ENCODE measurements at places on chromosomes 3 and 15. TPM values are rescaled to one million over a fixed set of nuclear protein-coding genes. Genes with fewer than 3 reads are reported as not detected.

DNA sequence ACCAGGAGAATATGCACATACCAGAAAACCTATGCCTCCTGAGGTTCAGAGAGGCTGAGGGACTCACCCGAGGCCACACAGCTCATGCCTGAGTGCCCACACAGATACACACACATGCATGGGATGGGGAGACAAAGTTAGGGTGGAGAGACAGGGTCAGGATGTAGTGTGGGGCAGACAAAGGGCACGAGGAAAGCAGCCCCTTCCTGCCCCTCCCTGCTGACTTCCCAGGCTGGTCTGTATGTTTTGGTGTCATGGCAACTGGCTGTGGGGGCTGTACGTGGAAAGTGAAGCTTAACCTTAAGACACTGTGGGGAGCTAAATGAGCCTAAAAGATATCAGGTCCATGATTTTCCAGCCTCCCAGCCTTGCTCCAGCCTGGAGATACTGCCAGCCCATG lies 57.8 kb downstream of the EPHB3 start:
- peaks cover 4% of the 10 kb centered on the region for H3K4me1 ChIP-seq
- no peak overlapping the region for H3K27ac ChIP-seq
- H3K36me3 ChIP-seq, result no peaks in the 10 kb centered on the region
- no peaks in the 10 kb centered on the region for H3K27me3 ChIP-seq

GRCh38 chr3:114642951-114643741 lies 349.3 kb downstream of the TIGIT start:
- H3K27me3 ChIP-seq, result no peaks in the 10 kb centered on the region
- no peak overlapping the region for H3K27ac ChIP-seq
- DNase-seq, result no peak
- no peaks in the 10 kb centered on the region for H3K36me3 ChIP-seq
- peaks cover 11% of the 10 kb centered on the region for H3K4me1 ChIP-seq
- H3K4me3 ChIP-seq, result no peak overlapping the region

GRCh38 chr3:159057621-159058020 lies 255.8 kb downstream of the MFSD1 start:
- no peak overlapping the region for H3K27ac ChIP-seq
- no peaks in the 10 kb centered on the region for H3K36me3 ChIP-seq
- H3K27me3 ChIP-seq, result no peaks in the 10 kb centered on the region
- no peak overlapping the region for H3K4me3 ChIP-seq
- no peaks in the 10 kb centered on the region for H3K4me1 ChIP-seq

GRCh38 chr3:50876947-50877346 lies 202.2 kb downstream of the DOCK3 start:
- no peak overlapping the region for H3K27ac ChIP-seq
- no peak overlapping the region for H3K4me3 ChIP-seq
- no peaks in the 10 kb centered on the region for H3K27me3 ChIP-seq
- no peak for DNase-seq
- H3K36me3 ChIP-seq, result no peaks in the 10 kb centered on the region

- DNase-seq, result no peak
- H3K36me3 ChIP-seq, result no peaks in the 10 kb centered on the region
- H3K4me1 ChIP-seq, result no peaks in the 10 kb centered on the region
- no peak overlapping the region for H3K4me3 ChIP-seq
Measured at GRCh38 chr3:81390796-81391195, 370.6 kb downstream of the GBE1 start.

- no peaks in the 10 kb centered on the region for H3K4me1 ChIP-seq
- H3K4me3 ChIP-seq, result no peak overlapping the region
- no peak overlapping the region for H3K27ac ChIP-seq
- no peaks in the 10 kb centered on the region for H3K27me3 ChIP-seq
Measured at GRCh38 chr3:68648494-68648893, 283.9 kb downstream of the TAFA4 start.

- no peaks in the 10 kb centered on the region for H3K27me3 ChIP-seq
- H3K27ac ChIP-seq, result no peak overlapping the region
- no peaks in the 10 kb centered on the region for H3K4me1 ChIP-seq
- H3K36me3 ChIP-seq, result no peaks in the 10 kb centered on the region
Measured at GRCh38 chr3:185734725-185735096, 90.1 kb downstream of the IGF2BP2 start.

DNA sequence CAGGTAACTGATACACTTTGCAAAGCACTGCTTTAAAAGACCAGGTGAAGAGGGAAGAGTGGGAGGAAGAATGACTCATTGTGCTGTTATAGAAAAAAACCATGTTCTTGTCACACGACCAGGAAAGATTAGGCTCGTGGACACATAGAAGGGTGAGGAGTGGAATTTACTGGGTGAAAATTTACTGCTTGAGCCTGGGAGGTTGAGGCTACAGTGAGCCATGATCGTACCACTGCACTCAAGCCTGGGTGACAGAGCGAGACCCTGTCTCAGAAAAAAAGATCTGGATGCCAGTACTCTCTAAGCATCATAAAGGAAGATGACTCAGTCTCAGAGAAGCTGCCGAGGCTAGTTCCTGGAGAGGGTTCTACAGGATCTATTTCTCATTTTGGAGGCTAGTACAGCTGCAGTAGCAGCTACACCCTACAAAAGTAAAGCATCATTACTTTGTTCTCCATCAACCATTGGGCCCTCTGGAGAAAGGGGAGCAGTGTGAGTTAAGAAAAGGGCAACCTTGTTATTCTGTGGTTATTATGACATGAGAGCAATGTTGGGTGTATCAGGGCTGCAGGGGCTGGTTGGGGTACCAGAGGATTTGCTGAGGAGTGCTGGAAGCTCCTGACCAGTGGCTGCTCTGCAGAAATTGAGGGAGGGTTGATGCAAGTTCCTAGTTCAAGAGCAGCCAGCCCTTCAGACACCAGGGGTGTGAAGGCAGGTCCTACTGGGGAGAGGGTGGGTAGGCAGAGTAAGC lies 75.4 kb downstream of the CMTM8 start:
- H3K27ac ChIP-seq, result no peak overlapping the region
- H3K4me3 ChIP-seq, result no peak overlapping the region
- H3K4me1 ChIP-seq, result peaks cover 5% of the 10 kb centered on the region
- no peaks in the 10 kb centered on the region for H3K36me3 ChIP-seq

- H3K4me3 ChIP-seq, result no peak overlapping the region
- H3K27me3 ChIP-seq, result no peaks in the 10 kb centered on the region
- H3K36me3 ChIP-seq, result no peaks in the 10 kb centered on the region
- no peaks in the 10 kb centered on the region for H3K4me1 ChIP-seq
- H3K27ac ChIP-seq, result no peak overlapping the region
Measured at GRCh38 chr3:129463716-129464115, 23.7 kb downstream of the IFT122 start.

- no peak overlapping the region for H3K4me3 ChIP-seq
- H3K27ac ChIP-seq, result peak overlapping the region; percentile 92
- no peaks in the 10 kb centered on the region for H3K36me3 ChIP-seq
- peak; percentile 68 for DNase-seq
- no peaks in the 10 kb centered on the region for H3K27me3 ChIP-seq
- H3K4me1 ChIP-seq, result peaks cover 42% of the 10 kb centered on the region
Measured at GRCh38 chr15:92801774-92802464, 98.2 kb upstream of the CHD2 start.

DNA sequence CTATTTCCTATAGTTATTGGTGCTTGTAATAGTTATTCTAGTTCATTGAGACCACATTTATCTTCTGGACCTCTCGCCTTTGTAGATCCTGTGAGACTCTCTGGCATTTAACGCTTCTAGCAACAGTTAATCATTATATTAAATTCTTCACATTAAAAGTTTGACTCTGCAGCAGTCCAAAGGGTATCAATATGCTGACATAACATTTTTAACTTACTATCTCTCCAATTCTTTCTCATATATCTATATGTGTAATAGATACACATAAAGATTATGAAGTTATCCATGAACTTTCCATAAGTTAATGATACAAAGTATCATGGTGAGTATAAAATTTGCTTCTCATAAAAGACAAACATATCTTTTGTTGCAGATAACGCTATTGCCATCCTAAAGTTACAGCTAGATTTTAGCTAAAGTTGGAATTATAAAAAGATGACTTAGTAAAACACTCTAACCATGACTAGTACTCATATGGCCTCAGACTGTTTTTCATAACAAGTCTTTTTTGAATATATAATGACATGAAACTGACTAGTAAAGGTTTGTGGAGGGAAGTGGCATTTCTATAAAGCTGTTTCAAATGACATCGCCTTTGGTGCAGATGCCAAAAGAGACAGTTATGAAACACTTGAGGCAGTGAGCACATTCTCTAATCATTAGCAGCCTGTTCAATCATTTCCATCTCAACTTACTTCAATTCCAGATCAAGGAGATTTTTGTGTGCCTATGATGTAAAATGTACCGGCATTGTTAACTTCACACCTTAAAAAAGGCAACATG lies 379.3 kb upstream of the CBLB start:
- H3K27ac ChIP-seq, result no peak overlapping the region
- no peaks in the 10 kb centered on the region for H3K36me3 ChIP-seq
- no peak overlapping the region for H3K4me3 ChIP-seq
- no peaks in the 10 kb centered on the region for H3K27me3 ChIP-seq
- no peaks in the 10 kb centered on the region for H3K4me1 ChIP-seq
- no peak for DNase-seq

Gene SLC28A1
- total RNA-seq, result 0.49 TPM

Gene CCR4
- total RNA-seq, result not detected

Gene INKA1
- 4.8 TPM for total RNA-seq

Gene PLA2G4F
- total RNA-seq, result 3.4 TPM

Measured in psoas muscle (tissue), 8 donors.